ENCODE measurements at places on chromosomes 7 and 10.

- no peak for DNase-seq
Measured at GRCh38 chr10:93465806-93466675, 16.1 kb downstream of the MYOF start.

- DNase-seq = no peak
Measured at GRCh38 chr10:110379831-110380230, 75.1 kb upstream of the SMNDC1 start.

- no peak for DNase-seq
Measured at GRCh38 chr7:28157831-28158416, 22.7 kb downstream of the JAZF1 start.

- DNase-seq = no peak
Measured at GRCh38 chr7:5689118-5689517, 92.3 kb downstream of the RNF216 start.

- DNase-seq = no peak
Measured at GRCh38 chr10:125976960-125977605, 80.7 kb downstream of the FANK1 start.

GRCh38 chr10:17673471-17674061, 29.6 kb downstream of the STAM start:
- no peak for DNase-seq

DNA sequence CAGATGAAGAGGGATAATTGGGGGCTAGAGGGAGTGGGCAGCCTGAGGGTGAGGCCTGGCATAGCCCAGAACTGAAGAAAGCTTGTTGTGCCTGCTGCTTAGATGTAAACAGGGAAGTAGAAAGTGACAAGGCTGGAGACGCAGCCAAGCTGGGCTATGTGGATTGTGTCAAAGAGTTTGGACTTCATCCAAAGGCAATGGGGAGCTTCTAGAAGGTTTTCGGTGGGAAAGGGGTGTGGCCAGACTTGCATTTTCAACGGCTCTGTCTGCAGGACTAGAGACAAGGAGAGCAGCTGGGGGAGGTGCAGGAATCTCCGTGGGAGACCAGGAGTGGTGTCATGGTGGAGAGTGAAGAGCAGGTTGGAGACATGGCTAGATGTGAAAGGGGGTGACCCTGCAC, 48.8 kb downstream of the GOLGA7B start:
- DNase-seq = no peak

GRCh38 chr10:103854265-103854685, 1.1 kb downstream of the SH3PXD2A start:
- DNase-seq = peak; percentile 57

DNA sequence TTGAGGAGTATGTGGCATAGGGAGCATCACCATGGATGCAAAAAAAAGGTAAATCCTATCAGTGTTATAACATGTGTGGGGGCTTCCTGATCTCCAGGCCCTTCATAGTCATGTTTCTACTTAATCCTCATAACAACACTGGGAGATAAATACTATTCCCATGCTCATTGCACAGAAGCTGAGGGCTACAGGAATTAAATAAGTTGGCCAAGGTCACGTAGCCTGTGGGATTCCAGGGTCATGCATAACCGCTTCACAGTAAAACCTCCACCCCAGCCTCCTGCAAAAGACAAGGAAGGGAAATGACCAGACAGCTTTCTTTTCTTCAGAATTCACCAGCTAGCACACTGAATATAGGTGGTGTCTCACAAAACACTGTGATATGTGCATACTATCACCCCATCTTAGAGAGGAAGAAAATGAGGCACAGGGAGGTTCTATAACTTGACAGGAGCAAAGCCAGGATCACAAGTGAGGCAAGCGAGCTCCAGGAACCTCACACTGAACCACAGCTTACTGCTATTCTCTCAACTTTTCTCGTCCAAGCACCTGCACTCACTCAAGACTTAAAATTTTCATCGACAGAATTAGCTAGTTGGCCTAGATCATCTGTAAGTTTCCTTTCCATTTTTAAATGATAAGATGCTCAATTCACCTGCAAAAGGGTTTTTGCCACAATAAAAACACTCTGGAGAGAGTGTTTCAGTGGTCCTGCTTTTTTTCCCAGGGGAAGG, 13.4 kb downstream of the JAZF1 start:
- no peak for DNase-seq

DNA sequence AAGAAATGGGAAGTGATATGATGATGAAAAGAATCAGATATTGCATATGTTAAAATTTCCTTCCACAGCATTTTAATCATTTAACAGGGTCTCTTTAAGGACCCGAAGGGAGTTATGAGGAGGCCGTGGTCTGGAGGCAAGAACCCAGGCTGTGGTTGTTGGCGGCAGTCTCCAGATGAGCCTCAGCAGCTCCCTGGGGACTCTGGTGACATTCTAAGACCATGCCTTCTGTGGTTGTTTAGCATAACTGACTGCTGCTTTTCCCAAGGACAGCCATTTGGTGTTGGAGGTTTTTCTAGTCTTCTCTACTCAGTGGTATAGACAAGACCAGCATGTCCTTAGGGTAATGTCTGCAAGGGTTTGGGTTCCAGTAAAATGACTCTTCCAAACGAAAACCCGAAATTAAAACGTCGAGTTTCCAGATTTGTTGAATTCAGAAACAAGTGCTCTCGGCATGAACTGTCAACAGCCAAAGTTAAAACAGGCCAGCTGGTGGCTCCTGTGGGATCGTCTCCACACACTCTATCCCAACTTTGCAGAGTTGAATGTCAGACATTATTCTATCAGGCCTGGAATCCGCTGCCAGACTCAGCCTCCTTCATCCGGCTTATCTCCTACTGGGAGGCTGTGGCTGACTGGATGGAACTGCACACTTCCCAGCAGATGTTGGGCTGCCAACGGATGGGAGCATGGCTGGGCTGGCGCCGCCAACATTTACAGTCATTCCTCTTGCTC, 183.1 kb downstream of the TAX1BP1 start:
- no peak for DNase-seq

- no peak for DNase-seq
Measured at GRCh38 chr10:12758271-12758670, 243.2 kb downstream of the CCDC3 start.

GRCh38 chr10:110211465-110211843, 4.0 kb downstream of the MXI1 start:
- DNase-seq = no peak

GRCh38 chr7:141323826-141324225, 227.4 kb upstream of the AGK start:
- DNase-seq = no peak

GRCh38 chr7:157054927-157055326, 44.5 kb upstream of the MNX1 start:
- no peak for DNase-seq

DNA sequence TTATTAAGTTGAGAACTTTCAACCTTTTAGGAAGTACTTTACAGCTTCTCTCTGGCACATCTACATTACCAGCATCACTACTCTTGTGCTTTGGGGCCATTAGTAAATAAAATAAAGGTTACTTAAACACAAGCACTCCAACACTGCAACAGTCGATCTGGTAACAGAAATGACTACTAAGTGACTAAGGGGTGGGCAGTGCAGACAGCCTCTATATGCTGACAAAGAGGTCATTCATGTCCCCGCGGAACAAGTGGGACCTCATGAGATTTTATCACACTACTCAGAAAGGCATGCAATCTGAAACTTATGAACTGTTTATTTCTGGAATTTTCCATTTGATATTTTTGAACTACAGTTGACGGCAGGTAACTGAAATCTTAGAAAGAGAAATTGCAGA, 111.3 kb upstream of the DNAJB12 start:
- no peak for DNase-seq

DNA sequence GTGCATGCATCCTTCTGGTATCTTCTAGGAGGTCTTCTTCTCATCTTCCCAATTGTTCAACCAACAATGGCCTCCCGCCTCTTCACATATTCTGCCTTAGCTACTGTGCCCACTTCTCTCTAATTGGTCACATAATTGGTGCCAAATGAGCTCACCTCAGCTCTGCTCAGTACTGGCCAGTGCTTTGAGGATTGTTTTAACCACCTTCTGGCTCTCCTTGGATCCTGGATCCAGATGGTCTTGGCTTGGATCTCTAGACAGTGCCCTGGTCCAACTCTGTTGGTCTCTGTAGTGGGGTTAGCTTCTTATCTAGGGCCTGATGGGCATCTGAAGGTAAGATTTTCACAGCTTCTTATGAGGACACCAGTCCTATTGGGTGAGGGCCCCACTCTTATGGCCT, 820.8 kb downstream of the TYW1 start:
- DNase-seq = no peak

DNA sequence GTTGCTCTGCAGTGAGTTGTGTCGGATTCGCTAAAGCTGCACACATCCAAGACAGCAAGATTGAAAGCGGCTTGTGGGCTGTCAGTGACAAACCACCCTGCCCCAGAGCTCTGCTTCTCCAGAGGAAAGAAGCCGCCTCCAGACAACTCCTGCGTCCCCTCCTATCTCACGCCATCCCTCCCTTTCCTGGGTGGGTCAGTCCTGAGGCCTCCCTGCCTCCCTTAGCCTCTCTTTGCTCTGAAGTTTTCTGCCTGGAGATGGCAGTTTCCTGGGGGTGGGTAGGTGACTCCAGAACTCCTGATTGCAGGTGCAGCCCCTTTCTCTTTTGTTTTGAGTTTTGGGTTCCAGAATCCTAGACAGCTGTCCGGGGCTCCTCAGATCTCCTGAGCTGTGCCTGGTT, 78.7 kb downstream of the EMX2 start:
- no peak for DNase-seq

DNA sequence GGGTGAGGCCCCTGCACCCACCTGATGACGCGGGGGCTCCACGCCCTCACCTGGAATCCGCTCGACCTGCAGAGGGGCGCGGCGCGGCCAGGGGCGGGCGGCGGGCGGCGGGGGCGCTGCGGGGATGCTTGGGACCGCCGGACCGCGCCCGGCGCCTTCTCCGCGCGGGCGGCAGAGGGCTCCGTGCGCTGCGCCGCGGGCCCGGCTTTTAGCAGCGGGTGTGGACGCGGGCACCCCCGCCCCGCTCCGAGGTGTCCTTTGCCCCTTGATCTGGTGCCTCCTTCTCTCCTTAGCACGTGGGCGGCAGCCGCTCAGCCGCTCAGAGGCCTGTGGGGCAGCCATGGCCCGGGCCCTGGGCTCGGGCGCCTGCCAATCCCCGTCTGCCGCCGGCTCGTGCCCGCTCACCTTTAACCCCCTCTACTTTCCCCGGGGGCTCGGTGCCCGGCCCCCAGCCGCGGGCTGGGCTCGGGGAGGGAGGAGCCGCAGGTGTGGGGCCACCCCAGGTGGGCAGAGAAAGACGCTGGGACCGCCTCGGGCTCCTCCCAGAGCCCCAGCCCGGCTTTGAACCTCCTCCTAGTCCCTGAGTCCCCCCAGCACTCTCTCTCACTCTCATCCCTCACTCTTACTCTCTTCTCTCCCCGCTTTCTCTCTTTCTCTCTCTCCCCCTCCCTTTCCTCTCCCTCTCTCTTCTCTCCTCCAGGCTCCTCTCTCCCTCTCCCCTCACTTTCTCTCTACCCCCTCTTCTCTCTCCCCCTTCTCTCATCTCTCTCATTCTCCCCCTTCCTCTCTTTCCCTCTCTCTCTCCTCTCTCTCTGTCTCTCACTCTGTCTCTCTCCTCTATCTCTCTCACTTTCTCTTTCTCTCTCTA, 19.7 kb upstream of the VPS37D start:
- DNase-seq = no peak

DNA sequence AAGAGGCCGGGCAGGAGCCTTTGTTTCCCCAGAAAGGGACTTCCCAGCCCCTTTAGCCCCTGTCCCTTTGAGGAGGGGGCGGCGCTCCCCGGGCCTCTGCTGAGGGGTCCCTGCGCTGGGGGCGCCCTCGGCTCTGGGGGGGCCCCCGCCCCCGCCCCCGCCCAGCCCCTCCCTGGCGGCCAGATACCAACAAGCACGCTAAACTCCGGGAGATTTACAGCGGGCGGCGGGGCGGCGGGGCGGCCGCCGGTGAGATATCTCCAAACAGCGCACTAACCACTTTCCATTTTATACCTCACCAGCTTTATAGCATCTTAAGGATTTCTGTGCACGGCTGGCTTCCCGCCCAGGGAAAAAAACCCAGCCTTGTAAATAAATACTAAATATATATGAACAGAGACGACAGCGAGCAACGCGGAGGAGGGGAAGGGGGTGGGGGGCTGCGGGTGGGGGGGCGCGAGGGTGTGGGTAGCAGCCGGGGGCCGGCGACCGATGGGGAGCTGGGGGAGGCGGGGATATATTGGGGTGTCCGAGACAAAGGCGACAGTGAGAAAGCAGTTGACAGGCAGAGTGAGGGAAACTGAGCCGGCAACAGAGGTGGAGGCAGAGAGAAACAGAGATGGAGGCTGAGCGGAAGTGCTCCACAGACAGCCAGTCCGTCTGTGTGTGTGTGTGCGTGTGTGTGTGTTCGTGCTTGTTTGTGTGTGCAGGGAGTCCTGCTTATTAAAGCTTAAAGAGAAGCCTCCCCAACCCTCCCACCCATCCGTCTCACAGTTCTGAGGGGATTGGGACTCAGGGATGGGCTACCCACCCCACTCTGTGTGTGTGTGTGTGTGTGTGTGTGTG, 85.8 kb downstream of the HIF1AN start:
- DNase-seq = no peak

DNA sequence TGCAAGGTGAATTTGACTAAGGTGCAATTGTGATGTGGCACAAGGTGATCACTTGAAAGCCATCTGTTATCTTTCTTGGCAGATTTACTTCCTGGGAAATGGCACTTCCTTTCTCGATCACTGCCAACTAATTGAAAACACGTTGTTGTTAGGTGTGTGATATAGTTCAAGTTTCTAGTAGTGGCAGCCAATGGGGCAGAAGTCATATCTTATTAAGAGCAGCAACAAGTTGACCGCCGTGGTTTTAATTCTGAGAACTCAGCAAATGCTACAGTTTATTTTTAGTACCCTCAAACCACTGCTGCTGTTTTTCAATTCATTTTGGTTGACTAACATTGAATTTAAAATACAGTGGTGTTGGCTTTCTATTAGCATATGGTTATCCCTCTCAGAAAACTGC, 1.6 kb downstream of the CHN2 start:
- DNase-seq = no peak

DNA sequence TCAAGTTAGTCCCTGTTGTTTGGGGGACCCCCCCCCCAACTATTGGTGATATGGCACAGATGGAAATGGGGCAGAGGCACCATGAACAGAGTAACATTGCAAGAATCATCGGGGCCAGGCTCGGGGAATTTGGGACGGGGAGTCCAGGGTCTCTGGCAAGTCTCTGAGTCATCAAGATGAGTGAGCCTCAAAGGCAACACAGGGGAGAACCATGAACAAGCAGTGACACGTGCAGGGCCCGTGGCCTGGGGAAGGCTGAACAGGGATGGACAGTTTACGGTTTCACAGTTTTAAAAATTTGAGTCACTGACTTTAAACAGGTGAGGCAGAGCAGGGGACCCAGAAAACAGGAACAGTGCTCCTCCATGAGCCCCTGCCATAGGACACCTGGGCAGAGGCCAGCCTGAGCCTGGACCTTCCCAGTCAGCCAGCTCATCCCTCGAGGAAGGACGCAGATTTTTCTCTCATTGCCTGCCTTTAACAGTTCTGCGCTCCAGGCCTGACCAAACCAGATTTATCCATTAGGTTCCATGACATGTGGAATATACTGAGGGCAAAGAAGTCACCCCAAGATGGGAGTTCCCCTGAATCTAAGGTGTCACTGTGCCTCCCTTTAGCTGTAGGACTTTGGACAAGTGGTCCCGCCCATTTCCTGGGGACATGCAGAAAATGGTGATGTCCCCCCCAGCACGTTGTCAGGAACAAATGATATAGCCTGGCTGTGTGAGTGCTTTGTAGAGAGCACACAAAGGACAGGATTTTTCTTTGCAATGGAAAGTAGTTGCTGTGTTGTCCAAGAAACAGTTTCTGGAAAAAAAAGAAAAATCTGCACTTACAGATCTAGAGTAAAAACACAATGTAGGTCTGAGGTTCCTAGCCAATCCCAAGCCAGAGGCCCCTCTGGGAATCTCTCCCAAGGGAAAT, 23.8 kb downstream of the CHST15 start:
- DNase-seq = no peak

- DNase-seq = no peak
Measured at GRCh38 chr10:8588135-8588534, 533.6 kb downstream of the GATA3 start.
